Activated T-cell treated with anti-CD3 and anti-CD28 coated beads for 48 hours (primary cell): ENCODE measurements at places on chromosomes 7 and 10.

DNA sequence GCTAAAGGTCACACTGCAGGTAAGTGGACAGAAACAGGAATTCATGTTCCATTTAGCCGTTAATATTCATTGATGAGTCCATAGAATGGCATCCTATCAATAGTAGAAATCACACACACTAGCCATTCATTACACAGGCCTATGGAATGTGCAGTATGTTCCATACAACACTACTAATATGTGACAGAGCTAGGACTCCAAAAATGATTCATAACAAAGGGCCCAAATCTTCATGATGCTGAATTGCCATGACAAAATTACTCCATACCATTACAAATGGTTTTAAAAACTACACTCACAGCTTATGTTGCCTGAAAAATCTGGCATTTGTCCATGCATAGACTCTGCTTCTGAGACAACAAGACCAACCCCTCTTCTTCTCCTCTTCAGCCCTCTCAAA, 549.1 kb downstream of the XPNPEP1 start:
- DNase-seq = no peak

GRCh38 chr10:93208717-93209464, 135.2 kb downstream of the CYP26A1 start:
- DNase-seq = no peak

- DNase-seq = no peak
Measured at GRCh38 chr7:127907110-127908040, 123.9 kb downstream of the LRRC4 start.

DNA sequence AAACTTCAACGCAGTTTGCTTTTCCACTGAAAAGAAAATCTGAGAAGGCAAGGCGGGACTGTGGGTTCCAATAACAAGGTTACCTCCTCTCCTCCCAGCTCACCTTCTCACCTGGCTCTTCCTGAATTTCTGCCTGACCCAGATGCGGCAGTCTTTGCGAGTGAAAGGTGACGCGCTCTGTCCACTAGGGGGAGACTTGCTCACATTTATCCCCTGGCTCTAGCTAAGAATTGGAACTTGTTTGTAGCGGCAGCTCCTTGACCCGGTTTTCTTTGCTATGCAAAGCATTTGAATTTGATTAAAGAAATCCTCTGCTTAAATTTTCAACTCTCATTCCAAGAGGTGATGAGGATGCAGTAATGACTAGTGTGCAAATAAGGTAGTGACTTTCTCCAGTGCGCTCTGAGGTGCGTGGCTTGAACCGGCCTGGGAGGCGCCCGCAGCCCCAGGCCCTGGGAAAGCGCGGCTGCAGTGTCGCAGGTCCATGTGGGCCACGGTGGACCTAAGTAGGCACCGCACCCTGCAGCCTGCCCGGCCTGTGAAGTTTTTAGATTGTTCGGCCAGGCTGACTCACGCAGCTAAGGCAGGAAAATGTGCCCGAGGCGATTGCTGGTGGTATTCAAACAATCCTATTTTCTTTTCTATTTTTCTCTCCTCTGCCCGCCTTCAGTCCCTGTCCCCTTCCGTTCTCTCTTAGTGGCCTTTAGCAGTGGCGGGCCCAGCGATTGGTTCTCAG, 336.9 kb upstream of the NPSR1 start:
- DNase-seq = peak; percentile 25

- DNase-seq = no peak
Measured at GRCh38 chr10:15150563-15150962, 17.9 kb downstream of the NMT2 start.

DNA sequence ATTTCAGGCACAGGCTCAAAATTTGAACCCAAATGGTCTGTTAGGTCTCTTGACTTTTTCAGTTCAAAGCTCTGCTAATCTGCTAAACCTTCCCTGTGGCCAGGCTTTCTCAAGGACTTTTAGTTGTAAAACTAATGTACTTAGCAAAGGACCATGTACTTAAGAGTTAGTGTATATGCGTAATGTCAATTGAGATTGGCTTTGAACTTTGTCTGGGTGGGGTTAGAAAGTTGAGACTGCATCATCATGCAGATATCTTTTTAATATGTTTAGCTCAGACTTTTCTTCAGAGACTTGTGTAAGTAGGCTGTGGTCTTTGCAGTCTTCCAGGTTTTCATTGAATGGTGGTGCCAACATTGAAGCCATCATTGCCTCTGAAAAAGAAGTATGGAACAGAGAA, 33.7 kb downstream of the CYP51A1 start:
- no peak for DNase-seq

GRCh38 chr10:132281915-132282666, 25.7 kb downstream of the STK32C start:
- DNase-seq = no peak

DNA sequence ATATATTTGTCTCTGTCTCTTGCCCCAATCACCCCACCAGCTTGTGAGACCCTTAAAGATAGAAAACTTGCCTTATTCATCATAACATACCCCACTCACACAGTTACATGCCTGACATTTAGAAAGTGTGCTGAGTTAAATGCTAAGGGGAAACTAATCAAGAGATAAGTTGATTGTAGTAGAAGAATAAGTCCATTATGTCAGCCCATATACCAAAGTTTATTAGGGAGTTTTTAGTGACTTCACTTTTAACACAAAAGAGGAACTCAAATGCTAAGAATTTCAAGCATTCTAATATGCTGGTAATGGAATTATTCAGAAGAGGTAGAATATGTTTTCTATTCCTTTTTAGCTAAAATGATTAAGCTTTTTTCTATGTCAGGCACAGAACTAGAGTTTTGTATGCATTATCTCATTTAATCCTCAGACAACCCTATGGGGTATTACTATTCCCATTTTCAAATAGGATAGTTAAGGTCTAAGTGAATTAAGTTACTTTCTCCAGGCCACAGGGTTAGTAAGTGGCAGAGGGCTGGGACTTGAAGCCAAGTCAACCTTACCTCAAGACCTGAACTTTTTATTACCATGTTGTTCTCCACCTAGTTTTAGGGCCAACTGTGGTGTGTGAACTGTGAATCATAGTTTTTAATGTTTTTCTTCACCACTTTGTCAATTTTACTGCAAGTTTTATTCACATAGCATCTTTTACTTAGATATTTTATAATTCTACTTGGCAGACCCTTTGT, 19.6 kb downstream of the ASAH2 start:
- DNase-seq = no peak

- DNase-seq = no peak
Measured at GRCh38 chr10:17427201-17427600, 27.2 kb downstream of the ST8SIA6 start.

GRCh38 chr7:117645481-117646165, 165.8 kb downstream of the CFTR start:
- no peak for DNase-seq

DNA sequence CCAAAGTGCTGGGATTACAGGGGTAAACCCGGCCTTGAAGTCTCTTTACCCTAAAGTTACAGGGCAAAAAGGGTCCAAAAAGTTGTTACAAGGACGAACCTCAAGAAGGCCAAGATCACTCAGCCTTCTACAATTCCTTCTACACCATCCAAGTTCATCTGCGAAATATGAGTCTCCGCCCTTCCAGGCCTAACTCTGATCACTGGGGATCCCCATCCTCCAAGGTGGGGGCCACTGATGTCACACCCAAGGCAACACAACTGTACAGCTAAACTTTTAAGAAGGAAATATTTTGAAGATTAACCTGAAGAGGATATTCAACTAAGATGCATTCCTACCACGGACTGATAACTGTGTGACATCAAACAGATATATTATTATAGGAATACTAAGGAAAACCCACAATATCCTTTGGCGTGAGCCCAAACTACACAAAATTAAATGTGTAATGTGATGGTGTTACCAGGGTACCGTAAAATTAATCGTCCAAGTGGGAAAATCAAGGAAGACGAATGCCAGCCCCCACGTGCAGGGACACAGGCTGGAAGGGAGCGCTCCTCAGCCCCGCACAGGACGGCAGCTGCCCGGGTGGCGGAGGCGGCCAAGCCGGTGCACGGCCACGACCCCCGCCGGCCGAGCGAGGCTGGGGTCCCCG, 1.0 kb downstream of the PAXIP1 start:
- DNase-seq = no peak

DNA sequence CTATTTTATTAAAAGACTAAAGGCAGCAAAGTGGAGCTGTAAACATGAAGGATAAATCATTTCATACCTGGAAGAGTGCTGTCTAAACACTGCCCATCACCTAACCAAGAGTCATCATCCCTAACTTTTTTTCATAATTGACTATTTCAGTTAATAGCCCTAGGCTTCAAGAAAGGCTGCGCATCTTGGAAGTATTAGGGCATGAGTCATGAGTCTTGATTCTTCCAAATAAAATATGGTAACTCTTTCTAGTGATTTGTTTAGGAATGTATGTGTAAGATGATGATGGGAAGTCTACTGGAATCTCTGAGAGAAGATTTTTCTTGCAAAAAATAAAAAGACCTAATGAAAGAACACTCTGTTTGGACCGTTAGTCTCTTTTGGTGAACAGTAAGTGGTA, 207.7 kb upstream of the AHR start:
- DNase-seq = no peak

DNA sequence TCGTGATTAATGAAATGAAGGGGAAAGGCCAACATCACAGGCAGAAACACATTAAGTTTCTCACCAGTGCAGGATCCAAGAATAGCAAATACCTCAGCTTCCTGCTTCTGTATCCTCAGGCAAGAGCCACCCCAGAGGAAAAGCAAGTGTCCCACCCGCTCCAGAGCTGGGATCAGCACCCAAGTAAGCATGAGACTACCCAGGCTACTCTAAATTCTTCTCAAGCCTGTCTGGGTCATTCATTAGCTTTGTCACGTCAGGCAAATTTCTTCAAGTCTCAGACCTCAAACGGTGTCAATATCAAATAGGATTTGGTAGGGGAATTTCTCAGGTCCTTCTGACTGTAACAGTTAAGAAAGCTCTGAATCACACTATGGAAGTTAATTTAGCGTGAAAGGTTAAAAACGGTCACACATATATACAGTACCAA, 59.0 kb downstream of the GNA12 start:
- DNase-seq = no peak

DNA sequence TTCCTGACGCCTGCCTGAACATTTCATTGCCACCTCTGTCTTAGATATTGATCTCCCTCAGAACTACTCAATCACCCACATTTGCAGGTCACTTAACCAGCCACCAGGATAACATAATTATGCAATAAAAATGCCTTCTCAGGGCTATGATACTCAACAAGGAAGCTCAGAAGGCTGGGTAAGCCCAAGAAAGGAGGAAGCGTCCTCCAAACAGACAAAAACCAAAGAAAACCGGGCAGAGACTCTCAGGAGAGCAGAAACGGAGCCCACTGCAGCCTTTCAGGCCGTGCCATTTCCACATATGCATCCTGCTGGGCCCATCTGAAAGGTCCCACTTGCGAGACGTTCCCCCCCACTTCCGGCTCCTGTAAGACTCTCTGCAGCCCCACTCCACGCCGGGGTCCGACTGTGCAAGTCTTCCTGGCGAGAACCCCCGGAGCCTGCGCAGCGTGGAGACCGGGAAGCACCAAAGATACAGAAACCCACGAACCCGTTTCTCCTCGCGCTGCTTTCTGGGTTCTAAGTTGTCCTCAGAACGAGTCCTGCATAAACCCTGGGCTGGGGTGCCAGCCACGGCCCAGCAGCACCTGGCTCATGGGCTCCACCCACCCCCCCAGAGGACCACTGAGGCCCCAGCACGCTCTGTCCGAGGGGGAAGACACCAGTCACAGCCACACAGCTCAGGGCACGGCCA, 83.7 kb downstream of the DIP2C start:
- DNase-seq = no peak
